ENCODE measurements at places on chromosomes 2 and 18. TPM values are rescaled to one million over a fixed set of nuclear protein-coding genes. Genes with fewer than 3 reads are reported as not detected.

Gene HOXD13
- not detected for total RNA-seq

Gene ATIC
- 29.4 TPM for total RNA-seq

Gene HOXD8
- total RNA-seq, result not detected

Gene C2orf80
- not detected for total RNA-seq

Gene FSIP2
- under 0.01 TPM for total RNA-seq

Gene MAP3K19
- total RNA-seq, result not detected

Gene ZNF385B
- not detected for total RNA-seq

Gene CHMP3
- total RNA-seq, result 81.4 TPM

Gene LYG2
- not detected for total RNA-seq

DNA sequence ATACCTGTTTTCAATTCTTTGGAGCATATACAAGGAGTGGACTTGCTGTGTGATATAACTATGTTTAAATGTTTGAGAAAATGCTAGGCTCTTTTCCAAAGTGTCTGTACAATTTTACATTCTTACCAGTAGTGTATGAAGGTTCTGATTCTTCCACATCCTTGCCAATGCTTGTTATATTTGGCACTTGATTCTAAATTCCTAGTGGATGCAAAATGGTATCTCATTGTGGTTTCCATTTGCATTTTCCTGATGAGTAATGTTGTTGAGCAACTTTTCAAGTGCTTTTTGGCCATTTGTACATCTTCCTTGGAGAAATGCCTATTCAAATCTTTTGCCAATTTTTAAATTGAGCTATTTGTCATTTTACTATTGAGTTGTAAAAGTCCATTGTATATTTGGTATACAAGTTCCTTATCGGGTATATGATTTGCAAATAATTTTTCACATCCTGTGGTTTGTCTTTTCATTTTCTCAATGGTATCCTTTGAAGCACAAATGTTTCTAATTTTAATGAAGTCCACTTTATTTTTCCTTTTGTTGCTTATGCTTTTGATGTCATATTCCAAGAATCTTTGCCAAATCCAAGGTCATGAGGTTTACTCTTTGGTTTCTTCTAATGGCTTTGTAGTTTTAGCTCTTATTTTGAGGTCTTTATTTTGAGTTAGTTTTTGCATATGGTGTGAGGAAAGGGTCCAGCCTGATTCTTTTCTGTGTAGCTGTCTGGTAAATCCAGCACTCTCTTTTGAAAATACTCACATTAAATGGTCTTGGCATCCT lies 33.2 kb upstream of the CWC22 start:
- DNase-seq, result peak; percentile 97

- DNase-seq, result no peak
These were observed 524.2 kb upstream of the CHAC2 start for GRCh38 chr2:53243430-53243829.

- no peak for DNase-seq
These were observed 17.3 kb downstream of the PLCL1 start for GRCh38 chr2:197821550-197822289.

GRCh38 chr2:122480501-122481243 lies 725.2 kb downstream of the TSN start:
- no peak for DNase-seq

- DNase-seq, result no peak
These were observed 47.4 kb upstream of the SLC1A4 start for GRCh38 chr2:64941801-64942200.

DNA sequence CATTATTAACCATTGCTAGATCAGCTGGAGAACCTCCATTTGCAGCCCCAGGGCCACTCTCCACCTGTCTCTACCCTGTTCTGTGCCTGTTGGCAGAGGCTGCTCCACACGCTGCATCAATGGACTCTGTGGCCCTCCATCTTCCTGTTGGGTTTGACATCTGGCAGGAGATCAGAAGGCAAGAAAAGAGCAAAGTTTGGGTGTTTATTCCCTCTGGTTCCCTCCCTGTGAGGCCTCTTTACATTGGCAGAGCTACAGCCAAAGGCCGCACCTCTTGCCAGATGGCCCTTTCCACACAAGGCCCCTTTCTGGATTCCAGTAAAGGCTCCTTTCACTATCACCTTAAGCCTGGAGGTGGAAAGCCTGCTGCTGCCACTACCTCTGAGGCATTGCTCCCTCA lies 110.9 kb upstream of the RND3 start:
- DNase-seq, result no peak

GRCh38 chr2:38474021-38474456 lies 97.0 kb upstream of the ATL2 start:
- DNase-seq, result no peak

DNA sequence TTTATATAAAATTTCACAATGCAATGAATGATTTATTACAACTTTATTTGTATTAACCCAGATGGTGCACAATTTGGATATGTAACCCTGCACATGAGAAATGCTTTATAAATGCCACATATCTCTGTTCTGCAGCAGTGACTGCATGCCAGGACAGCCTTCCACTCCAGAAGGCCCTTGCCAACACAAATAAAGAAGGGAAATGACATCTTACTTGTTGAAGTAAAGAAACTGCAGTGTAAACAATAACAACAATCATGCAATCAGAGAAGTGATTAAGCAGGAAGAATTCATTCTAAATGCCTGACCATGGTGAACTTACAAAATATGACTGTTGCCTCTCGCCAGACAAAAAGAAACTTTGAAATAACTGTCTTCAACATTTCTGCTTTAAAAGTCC lies 129.9 kb upstream of the CHST9 start:
- DNase-seq, result no peak

- no peak for DNase-seq
These were observed 9.6 kb downstream of the HOXD8 start for GRCh38 chr2:176138923-176139660.
